M059J (cell line): ENCODE measurements at places on chromosomes 6 and 20. TPM values are rescaled to one million over a fixed set of nuclear protein-coding genes. Genes with fewer than 3 reads are reported as not detected.

- peak; percentile 34 for DNase-seq
These were observed 306.9 kb downstream of the DHX35 start for GRCh38 chr20:39268981-39269461.

DNA sequence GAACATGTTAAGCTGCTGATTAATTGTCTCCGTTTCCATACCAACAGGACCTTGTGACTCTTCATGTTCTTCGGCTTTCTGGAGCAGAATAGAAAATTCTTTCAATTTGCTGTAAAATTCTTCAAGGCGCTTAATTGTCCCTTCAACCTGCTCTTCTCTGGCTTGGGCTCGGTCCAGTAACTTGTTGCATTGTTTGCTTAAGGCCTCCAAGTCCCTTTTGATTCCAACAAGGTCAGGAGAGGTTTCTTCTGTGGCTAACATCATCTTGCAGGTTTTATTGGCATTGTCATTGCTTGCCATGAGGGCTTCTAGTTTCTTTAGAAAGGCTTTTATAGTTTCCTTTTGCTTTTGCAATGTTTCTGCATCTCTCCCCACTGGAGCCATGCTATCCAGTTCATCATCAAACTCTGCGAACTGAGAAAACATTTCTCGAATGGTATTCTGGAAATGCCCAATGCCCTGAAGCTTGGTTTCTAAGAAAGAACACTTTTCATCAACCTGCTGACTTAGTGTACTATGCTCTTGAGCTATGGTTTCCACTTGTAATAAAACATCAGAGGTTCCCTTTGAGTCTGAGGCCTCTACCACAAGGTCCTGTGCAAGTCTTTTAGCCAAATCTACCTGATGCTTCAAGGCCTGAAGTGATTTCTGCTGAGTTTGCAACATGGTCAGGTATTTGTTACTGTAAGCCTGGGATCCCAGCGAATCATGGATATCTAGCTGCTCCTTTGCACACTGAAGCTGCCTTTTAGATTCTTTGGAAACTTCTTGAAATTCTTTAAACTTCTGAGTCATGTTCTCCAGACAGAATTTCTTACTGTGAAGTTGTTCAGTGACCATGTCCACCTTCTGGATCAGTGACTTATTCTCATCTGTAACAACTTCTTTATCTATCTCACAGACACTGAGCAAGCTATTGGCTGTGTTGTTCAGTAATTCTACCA is 90.2 kb downstream of the DST start:
- DNase-seq, result peak; percentile 88

DNA sequence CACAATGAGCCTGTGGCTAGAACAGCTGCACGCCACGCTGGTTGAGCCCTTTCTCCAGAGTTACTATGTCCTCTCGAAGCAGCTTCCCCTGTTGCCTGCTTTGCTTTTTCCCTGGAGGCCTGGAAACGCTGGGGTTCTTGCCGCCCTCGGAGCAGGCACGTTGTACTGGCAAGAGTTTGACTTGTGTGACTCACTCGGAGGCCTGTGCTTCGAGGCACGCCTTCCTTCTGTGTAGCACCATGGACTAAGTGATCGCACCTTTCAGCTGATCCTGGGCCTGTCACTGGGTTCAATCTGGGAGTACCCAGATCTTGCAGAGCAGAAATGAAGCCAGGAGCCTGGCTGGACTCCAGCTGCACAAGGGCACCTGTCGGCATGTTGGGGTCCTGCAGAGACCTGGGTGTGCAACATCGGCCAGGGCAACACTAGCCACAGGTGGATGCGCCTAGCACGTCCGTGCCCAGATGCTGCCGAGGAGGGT is 5.2 kb downstream of the INSM1 start:
- peak; percentile 82 for DNase-seq

DNA sequence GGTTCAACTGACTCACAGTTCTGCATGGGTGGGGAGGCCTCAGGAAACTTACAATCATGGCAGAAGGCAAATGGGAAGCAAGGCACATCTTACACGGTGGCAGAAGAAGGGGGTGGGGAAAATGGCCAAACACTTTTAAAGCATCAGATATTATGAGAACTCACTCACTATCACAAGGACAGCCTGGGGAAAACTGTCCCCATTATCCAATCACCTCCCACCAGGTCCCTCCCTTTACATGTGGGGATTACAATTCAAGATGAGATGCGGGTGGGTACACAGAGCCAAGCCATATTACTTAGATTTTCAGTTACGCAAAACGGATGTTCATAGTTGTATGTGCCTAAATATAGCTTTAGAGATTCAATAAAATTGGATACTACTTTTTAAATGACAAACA is 25.6 kb downstream of the CYP39A1 start:
- DNase-seq, result no peak

The BTN1A1 gene
- 0.10 TPM in 1 of 2 replicates, not detected in the other for total RNA-seq

The SYTL3 gene
- 3.3 and 7.7 TPM in 2 replicates for total RNA-seq

The HTR1E gene
- not detected in 2 replicates for total RNA-seq

DNA sequence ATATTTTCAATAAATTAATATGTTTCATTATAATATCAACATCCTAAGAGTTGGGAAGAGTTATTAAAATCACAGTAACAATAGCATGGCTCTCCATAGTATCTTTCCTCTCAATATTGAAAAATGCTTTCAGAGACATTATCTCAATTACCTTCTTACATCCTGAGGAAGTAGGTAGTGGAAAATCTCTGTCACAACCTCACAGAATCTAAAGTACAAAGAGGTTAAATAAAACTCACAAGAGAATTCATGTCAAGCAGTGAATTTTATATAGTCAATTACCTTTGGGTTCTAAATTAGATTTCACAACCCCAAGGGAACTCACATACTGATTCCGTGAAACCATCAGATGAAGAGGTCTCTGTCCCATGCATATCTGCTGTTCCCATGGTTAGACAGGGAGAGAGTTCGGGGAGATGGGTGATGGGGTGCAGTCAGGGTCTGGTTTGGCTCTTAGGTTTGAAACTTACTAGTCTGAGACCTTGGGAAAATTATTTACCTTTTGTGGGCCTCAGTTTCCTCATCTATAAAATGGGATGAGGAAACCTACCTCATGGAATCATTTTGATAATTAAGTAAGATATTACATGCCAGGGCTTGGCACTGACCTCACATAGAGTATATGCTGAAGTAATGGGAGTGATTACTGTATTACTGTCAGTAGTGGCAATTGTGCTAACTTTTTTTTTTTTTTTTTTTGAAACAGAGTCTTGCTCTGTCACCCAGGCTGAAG is 74.0 kb upstream of the SNX9 start:
- no peak for DNase-seq

DNA sequence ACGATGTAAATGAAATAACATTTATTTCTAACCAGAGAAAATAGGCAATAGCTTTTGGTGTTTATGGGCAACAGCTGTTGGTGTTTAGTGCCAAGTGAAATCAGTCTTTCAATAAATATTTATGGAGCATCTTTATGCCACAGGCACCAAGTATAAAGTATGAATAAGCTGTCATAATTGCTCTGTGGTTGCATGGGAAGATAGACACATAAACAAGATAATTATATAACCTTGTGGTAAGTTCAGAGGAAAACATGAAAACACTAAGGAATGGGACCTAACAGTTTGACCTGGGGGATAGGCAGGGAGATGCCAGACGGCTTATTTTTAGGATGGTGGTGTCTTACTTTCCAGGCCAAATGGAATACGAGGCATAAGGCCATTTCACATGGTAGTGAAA is 110.9 kb downstream of the GFRAL start:
- DNase-seq, result peak; percentile 26

The SAPCD1 gene
- total RNA-seq, result 1.7 TPM in 1 of 2 replicates, not detected in the other

The POM121L2 gene
- not detected in 2 replicates for total RNA-seq

- peak; percentile 54 for DNase-seq
These were observed 464.5 kb upstream of the MARCKS start for GRCh38 chr6:113392551-113393055.

The SLA2 gene
- total RNA-seq, result 0.02 TPM in 1 of 2 replicates, not detected in the other

The FAM184A gene
- total RNA-seq, result 0.79 and 5.4 TPM in 2 replicates

GRCh38 chr20:10523443-10523842 is 88.3 kb downstream of the SLX4IP start:
- DNase-seq, result peak; percentile 52
